ENCODE measurements at places on chromosomes 16 and 17.
A peak's percentile ranks its signal among the peaks of the same experiment; 100 is the strongest.

GRCh38 chr16:20510323-20510722 is 59.0 kb downstream of the ACSM2A start:
- DNase-seq: no peak

DNA sequence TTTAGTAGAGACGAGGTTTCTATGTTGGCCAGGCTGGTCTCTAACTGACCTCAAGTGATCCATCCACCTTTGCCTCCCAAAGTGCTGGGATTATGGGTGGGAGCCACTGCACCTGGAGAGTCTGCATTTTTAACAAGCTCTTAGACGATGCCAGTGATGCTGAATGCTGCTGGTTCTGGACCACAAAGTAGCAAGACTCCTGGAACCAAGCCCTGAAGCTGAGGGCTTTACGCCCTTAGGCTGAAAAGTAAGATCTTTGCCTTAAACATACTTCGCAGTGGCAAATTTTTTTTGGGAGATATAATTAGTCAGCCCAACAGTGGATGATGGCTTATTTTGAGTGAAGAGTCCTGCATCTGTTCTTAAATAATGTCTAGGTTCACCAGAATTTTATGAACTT is 14.0 kb downstream of the METTL9 start:
- DNase-seq: no peak

- DNase-seq: no peak
Observed at GRCh38 chr16:83923581-83924365, 24.9 kb downstream of the MLYCD start.

DNA sequence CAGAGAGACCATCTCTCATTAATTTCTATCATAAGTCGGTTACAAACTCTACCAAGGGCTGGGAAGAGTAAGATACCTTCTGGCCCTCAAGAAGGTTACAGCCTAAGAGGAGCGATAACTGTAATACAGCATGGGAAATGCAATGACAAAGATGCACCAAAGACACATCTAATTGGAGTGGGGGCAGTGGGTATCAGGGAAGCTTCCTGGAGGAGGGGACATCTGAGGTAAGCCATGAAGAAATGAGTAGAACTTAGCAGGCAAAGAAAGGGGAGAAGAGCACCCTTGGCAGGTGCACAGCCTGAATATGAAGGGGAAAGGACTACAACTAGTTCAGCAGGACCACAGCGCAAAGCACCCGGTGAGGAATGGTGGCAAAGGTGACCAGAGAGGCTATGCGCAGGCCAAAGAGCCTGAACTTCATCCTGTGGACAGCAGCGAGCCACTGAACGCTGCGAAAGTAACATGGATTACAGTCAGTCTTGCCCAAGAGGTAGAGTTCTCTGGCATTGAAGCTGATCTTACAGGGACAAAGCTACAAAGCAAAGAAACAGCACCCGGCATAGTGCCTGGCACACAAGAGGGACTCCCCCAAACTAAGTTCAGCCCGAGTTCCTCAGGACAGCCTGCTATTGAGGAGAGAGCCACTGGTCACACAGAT is 2.8 kb downstream of the TBC1D10B start:
- DNase-seq: no peak

- DNase-seq: no peak
Observed at GRCh38 chr17:48335858-48336500, 94.0 kb downstream of the SKAP1 start.

- DNase-seq: no peak
Observed at GRCh38 chr17:50667259-50668024, 32.8 kb downstream of the ABCC3 start.

GRCh38 chr16:53614346-53614745 is 89.3 kb downstream of the RPGRIP1L start:
- DNase-seq: no peak

DNA sequence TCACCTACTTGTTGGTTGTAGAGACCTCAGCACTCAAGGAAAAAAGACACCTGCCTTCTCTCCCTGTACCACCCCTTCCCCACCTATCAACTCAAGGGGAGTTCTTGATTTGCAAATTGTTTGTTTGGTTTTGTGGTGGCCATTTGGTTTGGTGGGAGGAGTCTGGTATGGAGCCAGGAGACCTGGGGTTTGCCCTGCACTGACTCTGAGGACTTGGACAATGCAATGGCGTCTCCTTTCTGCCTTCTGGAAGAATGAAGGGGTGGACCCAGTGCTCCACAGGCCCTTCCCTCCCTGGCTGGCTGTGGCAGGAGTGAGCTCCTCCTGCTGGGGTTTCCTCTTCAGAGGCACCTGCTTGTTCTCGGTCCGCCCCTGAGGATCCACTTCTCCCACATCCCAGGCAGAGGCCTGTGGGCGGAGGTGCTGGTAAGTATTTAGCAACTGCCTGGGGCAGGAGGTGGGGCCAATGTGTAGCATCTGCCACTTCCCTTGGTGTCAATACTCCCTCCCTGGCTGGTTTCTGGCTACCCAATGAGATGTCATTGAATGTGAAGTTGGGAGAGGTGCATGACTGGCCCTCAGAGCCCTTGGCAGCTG is 164.5 kb downstream of the NTN1 start:
- no peak for DNase-seq

DNA sequence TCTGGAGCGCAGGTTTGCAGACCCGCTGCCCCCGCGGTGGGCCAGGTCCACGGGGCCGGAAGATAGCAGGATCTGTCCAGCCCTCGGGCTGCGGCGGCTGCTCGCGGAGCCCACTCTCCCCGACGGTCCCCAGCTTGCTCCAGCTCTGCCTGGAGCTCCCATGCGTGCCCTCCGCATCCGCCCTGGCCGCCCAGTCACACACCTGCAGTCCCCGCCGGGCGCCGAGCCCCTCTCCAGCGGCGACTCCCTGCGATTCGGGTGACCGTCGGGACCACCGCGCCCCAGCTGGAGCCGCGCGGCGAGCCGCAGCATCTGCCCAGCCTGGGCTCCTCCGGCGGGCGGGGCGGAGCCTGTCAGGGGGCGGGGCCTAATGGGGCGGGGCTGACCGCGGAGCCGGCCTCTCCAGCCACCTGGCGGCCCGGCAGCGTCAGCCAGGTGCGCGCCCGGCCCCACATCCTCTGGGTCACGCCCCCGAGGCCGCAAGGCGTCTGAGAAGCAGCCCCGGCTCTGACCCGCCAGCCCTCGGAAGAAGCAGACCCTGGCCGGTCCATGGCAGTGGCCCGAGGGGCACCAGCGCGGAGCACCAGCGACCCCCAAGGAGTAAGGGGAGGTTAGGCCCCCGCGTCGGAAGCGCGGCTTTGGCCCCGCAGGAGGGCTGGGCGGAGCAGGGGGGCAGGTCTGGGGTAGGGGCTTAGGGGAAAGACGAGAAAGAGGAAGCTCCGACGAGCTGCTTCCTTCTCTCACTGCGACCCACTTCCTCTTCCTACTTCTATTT is at the start of gene PIK3R5:
TSS of gene PIK3R5 (minus strand) at position 314 of the 775 bp plus-strand sequence. CDS start 54,213 bp downstream, outside the sequence.
- DNase-seq: peak; percentile 78
